ENCODE measurements at places on chromosomes 3 and 15.
A peak's percentile ranks its signal among the peaks of the same experiment; 100 is the strongest.

DNA sequence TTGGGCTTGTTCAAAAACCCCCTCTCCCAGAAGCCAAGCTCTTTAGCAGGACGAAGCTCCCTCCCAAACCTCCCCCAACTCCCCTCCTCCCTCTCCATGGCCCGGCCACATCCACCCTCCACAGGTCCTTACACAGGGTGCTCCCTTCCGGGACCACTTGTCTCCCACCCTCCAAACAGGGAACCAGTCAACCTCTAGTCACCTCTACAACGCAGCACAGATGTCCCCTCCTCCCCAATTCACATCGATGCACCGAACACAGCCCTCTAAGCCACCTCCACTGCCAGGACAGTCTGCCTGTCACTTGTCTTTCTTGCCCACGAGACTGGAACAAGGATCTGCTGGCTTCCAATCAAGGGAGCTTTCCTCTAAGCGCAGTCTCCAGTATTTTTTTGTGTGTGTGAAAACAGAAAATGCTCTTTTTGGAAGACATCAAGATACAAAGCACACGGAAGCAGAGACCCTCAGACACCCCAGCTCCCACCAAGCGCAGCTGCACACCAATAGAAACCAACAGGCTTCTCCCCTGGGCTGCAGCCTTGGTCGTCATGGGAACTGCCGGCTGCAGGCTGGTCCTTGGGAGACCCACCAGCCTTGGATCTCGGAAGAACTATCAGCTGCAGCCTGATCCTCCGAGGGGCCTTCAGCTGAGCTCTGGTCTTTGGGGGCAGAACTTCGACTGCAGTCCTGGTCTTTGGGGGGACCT lies 26.5 kb downstream of the IQSEC1 start:
- no peak for DNase-seq

DNA sequence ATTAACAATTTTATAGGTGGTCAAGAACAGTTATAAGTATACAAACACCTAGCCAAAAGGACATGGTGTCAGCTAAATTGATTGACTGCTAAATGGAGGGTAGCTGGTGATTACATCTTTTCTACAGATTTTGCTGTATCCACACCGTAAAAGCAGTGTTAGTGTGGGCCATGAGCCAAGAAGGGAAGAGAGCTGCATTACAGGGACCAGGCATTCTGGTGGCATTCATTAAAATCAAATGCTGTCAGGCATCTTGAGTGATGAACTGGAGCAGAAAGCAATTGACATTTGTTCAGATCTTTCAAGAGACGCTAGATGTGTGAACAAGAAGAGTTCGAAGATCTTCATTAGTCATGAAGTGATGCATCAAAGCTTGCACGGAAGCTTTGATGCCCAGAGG lies 177.9 kb downstream of the ARPP21 start:
- no peak for DNase-seq

- no peak for DNase-seq
Measured at GRCh38 chr3:190258634-190259033, 63.6 kb downstream of the CLDN1 start.

GRCh38 chr3:24428481-24428880 lies 66.2 kb downstream of the THRB start:
- DNase-seq, result no peak

GRCh38 chr3:194472290-194472920 lies 14.4 kb downstream of the ATP13A3 start:
- DNase-seq, result peak; percentile 71

GRCh38 chr3:168036619-168037018 lies 59.1 kb downstream of the GOLIM4 start:
- no peak for DNase-seq

DNA sequence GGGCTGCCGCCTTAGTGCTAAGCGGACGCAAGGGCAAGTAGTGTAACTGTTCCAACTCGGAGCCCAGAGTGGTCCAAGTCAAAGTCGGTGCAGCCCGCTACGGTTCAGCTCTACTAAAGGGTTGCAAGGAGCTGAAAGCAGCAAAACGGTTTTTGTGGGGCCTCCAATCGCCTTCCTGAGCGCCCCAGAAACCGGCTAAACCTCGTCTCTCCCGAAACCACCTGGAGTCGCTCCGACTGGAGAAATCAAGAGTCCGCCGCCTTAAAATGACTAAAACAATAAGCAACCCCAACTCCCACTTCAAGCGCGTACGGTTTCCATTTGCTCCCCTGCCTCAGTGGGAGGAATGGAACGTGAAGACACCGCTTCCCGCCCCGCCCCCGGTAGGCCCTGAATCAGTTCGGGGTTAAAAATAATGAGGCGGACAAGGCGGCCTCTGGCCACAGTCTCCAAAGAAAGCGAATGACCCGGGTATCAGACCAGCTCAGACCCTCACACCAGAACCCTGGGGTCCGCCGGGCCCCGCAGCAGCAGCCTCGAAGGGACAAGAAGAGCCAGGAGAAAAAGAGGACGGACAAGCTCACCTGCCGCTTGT lies 401 bp downstream of the SEC11A start:
- peak; percentile 19 for DNase-seq

- no peak for DNase-seq
Measured at GRCh38 chr15:31977812-31978661, 52.3 kb upstream of the CHRNA7 start.

DNA sequence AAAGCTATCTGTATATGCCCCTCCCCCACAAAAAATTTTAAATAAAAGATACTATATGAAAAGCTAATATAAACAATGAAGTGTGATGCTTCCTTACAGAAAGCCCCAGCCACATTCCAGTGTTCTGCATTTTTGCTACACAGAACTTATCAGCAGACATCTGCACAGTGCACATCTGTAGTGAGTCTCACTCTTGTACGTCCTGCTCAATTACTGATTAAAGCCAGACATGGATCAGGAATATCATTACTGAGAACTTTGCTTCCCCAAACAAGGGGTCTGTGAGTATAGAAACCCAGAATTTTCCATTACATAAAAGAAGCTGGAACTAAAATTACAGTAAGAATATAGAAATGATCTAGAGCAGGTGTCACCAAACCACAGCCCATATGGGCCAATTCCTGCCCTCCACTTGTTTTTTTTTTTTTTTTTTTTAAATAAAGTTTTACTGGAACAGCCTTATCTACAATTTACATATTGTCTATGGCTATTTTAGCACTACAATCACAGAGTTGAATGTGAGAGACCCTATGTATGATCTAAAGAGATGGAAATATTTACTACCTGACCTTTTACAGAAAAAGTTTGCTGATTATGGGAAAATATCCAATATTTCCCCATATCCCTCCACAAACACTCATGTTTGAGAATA lies 45.7 kb downstream of the UBP1 start:
- DNase-seq, result no peak

DNA sequence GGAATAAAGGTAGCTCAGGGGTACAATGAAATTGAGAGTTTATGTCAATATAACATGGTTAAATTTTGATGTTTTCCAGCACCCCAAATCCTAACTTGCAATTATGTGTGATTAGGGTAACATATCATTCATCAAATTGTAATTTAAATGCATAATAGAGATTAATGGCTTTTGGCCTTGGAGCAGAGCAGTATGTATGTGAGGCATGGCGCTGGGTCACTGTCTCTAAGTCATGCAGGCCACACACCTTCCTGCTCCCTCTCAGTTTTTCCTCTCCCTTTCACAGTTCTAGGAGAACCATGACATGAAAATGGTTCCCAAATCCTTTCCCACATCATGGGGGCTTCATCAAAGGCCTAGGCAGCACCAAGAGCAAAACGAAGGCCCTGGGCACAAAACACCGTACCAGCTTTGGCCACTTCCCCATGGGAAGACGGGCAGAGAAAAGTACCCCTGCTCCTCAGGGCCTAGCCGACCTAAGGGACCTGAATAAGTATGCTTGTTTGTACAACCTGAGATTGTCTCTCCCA lies 3.9 kb upstream of the SRP14 start:
- no peak for DNase-seq

DNA sequence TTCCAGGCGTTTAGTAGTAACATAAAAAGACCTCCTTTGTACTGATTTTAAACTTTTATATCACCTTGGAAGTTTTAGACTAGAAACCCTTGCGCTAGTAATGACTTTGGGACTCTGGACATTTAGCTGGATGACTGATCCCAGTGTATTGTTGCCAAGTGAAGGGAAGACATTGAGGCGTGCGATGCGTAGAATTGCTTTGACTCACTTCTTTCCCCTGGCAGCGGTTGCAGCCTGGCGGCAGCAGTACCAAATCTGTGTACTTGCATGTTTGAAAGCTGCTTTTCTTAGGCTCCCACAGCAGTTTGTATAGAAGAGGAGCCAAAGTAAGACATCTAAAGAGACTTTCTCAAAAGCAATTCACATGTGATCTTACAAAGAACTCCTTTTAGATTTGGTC lies 151.6 kb downstream of the BBX start:
- DNase-seq, result peak; percentile 33

- DNase-seq, result peak; percentile 33
Measured at GRCh38 chr15:58931987-58932588, 1.4 kb downstream of the SLTM start.
